Lower lobe of right lung (tissue), 2 donors: ENCODE measurements at places on chromosomes 3 and 15. TPM values are rescaled to one million over a fixed set of nuclear protein-coding genes. Genes with fewer than 3 reads are reported as not detected.
A peak's percentile ranks its signal among the peaks of the same experiment; 100 is the strongest.

- DNase-seq = no peak
Observed at GRCh38 chr3:163347944-163348343, 1730.4 kb downstream of the SI start.

DNA sequence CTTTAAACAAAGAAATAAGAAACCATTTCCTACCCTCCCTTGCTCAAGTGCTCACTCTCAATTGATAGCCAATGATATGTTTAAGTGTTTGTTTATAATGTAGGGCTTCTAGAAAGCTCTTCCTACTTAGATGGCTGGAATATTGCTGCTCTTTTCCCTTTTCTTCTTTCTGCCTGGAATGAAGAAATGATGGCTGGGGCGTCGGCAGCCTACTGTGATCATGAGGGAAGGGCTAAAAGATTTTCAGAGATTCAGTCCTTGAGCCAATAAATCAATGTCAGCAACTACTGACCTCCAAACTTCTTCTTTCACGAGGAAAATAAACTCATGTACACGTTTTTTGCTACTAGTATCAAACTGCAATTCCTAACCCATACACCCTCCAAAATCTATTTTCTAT is 2.1 kb upstream of the GPR27 start:
- no peak for DNase-seq

DNA sequence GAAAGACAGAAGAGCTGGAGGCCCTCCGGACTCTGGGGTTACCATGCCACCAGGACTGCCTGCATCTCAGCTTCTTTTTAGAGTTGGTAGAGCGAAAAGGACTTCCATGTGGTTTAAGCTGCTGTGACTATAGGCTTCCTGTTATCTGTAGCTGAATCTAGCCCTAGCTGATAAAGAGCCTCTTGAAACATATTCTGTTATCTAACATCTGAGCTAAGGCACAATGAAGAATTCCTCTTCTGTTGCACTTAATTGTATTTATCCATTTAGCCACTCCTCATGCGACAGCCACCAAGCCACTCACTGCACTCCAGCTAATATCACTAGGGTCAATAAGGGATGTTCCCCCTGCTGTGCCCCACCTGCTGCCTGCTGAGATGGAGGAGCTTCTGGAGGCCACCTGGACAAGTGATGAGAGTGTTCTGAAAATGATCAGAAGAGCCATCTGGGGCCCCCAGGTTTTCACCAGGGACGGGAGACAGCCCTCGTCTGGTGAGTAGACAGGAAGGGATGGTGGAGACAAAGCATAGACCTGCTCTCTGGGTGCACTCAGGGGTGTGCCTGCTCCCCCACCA is 94.6 kb upstream of the PLXNA1 start:
- DNase-seq = no peak

A4GNT gene
- total RNA-seq = 0.41 TPM

GRCh38 chr3:81439108-81439507 is 322.3 kb downstream of the GBE1 start:
- DNase-seq = no peak

DNA sequence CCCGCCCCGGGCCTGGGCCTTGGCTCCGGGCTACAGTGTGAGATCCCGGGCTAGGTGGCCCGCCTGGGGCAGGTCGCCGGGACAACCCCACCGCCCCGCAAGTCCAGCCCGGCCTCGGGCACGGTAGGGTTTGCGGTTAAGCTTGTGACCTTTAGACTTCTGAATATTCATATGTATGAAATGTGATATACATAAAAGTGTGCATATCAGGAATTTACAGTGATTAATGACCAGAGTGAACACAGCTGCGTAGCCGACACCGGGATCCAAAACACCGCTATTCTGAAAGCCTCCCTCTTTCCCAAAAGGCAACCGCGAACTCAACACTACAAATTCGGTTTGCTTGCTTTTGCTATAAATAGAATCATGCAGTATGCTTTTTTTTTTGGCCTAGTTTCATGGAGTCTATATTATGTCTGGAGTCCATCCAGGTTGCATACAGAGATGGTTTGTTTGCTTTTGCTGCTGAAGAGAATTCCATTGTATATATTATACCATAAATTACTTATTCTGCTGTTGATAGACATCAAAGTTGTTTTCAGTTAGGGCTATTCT is 636 bp upstream of the SNRPA1 start:
- DNase-seq = no peak

DNA sequence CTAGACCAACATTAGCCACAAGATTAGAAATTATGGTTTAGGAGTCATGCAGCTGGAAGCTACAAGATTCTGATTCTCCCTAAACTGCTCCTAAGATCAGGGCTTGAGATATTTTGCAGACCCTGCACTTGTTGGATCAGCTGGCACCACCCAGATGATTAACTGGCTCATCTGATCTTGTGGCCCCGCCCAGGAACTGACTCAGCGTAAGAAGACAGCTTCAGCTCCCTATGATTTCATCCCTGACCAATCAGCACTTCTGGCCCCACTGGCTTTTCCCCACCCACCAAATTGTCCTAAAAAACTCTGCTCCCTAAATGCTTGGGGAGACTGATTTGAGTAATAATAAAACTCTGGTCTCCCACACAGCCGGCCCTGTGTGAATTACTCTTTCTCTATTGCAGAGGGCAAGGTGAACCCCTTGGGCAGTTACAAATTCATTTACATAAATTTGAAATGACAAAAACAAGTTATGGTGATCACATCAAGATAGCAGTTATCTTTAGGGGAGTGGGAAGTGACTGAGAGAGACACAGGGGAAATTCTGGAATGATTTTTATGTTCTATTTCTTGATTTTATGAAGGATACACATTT is 76.5 kb downstream of the CD200R1L start:
- no peak for DNase-seq

- no peak for DNase-seq
Observed at GRCh38 chr3:64341296-64341695, 116.0 kb upstream of the PRICKLE2 start.

DNA sequence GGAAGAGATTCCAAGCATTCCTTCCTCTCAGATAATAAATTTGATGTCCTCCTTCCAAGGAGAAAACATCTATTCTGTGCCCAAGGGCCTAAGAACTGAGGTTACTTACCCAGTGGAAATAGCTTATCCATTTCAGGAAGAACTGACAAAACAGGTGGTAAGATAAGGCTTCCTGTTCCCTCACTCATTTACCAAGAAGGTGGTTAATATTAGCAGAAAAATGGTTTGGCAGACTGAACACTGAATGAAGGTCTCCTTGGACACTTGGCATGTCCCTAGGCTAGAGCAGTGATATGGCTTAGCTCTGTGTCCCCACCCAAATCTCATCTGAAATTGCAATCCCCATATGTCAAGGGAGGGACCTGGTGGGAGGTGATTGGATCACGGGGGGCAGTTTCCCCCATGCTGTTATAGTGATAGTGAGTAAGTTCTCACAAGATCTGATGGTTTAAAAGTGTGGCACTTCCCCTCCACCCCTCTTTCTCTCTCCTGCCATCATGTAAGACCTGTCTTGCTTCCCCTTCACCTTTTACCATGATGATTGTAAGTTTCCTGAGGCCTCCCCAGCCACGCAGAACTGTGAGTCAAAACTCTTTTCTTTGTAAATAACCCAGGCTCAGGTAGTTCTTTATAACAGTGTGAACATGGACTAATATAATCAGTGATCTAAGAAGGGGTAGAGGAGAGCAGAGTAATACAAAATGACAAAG is 127.4 kb downstream of the ST8SIA2 start:
- DNase-seq = no peak

DNA sequence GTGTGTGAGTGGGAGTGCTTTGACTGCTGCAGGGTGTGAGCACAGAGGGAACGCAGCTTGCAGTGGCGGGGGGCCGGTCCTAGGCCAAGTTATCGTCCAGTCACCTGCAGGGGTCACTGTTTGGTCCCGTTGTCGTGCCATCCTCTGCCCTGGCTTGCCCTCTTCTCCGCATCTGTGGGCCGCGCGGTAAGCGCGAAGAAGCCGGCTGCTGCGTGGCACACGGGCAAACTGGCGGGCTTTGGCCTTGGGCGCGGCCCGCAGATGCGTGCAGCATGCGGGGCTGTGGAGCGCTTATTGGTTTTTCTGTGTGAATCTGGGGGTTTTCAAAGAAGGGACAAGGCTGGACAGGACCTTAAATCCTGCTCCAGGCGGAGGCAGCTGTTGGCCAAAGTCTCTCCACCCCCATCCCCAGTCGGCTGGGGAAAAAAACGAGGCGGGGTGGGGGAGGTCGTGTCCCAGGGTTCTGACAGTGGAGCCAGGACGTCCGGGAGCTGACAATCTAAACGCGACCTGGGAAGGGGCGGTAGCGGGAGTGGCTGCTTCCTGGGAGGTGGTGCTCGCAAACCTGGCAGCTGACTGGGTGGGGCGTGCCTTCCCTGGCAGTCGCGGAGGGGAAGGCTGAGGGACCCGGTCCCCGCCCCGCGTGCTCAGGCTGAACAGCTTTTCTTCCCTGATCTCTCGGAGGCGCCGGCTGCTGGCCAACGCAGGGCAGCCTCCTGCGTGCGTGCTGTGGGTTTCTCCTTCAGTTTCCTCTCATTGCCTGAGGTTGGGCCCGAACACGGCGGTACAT is 39.7 kb upstream of the VEPH1 start:
- peak; percentile 87 for DNase-seq

DNA sequence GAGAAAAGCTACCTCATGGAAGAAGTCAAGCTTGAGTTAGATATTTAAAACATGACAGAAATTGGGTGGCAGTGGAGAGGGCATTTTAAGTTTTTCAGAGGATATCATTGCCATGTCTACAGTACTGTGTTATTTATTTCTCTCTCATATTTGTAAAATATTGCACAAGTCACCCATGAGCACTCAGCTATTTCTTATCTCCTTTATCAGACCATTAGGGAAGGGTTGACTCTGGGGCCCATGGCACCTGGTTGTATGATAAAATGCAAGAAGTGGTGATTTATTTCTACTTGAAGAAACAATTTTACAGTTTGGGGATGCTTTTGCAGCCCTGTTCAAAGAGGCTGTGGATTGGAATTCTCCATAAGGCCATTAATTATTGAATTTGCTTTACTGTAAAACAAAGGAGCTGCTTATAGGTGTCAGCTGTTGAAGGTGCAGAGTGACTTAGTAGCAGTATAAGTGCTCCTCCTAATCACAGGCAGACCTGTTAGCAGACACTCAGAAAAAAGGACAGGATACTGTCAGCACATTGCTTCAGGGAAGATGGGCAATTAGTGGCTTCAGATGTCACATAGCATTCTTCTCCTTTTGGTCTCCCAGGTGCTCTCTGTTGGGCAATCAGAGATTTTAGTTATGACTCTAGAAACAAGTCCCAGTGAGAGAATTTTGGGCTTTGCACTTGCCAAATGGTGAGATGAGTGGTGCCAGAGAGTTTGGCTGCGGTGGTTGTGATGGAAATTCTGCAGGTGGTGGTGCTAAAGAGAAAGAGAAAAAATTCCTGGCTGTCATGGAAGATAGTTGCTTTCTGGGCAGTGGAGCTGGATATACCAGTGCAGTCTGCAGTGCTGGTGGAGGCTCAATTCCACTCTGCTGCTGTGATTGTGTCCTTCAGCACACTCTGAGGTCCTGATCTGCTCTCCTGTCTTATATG is 129.7 kb upstream of the ROPN1 start:
- no peak for DNase-seq

EPHA3 gene
- total RNA-seq = 1.4 TPM

DNA sequence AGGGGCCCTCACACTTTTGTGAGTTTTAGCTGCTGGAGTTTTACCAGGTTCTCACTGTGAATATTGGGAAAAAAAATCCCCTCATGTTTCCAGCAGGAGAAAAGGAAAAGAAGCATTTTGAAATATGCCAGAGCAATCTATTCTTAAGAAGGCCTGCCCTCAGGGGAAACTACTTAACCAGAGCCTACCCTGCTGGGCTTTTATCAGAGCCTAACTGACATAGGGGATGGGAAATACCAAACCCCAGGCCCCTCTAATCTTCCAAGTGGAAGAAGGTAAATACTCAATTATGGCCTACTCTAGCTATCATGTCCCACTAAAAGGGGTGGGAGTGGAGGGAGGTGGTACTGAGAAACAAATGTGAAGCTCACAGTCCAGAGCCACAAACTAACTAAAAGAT is 68.7 kb upstream of the NMNAT3 start:
- DNase-seq = no peak

COMMD2 gene
- 44.9 TPM for total RNA-seq

GABRG3 gene
- not detected for total RNA-seq

NANOGP8 gene
- 0.59 TPM for total RNA-seq

SLC28A2 gene
- 0.21 TPM for total RNA-seq

GRCh38 chr15:74584204-74584603 is 31.4 kb upstream of the CLK3 start:
- DNase-seq = no peak

- no peak for DNase-seq
Observed at GRCh38 chr3:43025423-43025822, 46.3 kb downstream of the GASK1A start.

DNA sequence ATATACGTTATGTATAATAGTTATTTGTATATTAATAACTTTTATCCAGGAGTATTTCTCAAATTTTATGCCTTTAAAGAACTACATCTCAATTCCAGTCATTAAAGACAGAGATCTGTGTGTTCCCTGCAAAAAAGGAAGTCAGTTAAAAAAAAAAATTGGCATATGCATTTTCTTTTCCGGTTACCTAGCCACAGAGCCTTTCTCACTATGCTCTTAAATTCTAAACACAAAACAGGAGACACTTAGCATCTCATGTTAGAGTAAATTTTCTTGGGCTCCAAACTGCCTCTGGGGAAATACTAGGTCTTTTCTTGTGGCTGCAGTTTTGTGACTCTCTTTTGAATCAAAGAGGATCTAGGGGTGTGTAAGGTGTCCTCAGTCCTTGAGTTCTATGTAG is 105.9 kb downstream of the KCNH8 start:
- DNase-seq = no peak

DNA sequence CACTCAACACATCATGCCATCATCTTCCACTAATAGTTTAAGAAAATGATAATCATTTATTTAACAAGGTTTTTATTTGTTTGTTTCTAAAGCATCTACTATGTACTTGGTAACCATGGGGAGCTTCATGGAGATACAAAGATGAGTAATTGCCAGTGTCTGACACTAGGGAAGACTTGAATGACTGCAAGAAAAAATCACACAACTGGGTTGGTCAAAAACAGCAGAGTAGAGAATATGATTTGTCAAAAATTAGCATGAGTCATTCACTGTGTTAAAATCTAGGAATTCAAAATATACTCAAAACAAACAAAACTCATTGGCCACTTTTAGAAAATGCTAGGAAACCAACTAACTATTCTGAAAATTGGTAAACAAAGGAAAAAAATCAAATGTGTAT is 6.3 kb downstream of the BNC1 start:
- no peak for DNase-seq

- DNase-seq = no peak
Observed at GRCh38 chr3:44511238-44511566, 33.7 kb upstream of the ZNF445 start.

- no peak for DNase-seq
Observed at GRCh38 chr3:124489506-124489905, 240.7 kb upstream of the UMPS start.
